ENCODE measurements at places on chromosomes 4 and X. TPM values are rescaled to one million over a fixed set of nuclear protein-coding genes. Genes with fewer than 3 reads are reported as not detected.

The SYTL4 gene
- polyA plus RNA-seq = 0.11 TPM

DNA sequence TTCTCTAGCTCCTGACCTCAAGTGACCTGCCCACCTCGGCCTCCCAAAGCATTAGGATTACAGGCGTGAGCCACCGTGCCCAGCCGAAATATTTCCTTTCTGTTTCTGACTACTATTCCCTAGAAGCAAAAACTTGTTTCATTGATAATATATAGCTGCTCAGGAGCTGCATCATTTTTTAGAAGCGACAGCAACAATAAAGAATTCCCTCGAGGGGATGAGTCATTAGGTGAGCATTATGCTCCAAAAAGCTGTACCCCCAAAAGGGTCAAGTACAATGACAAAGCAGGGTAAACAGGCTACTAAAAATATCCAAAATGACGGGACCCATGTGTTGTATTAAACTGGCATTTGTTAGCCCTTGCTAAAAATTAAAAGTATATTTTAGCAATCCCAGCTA is 67.0 kb downstream of the RBM47 start:
- H3K27ac ChIP-seq = no peak overlapping the region
- peaks cover 4% of the 10 kb centered on the region for H3K4me1 ChIP-seq
- no peaks in the 10 kb centered on the region for H3K36me3 ChIP-seq
- DNase-seq = no peak
- H3K4me3 ChIP-seq = no peak overlapping the region

DNA sequence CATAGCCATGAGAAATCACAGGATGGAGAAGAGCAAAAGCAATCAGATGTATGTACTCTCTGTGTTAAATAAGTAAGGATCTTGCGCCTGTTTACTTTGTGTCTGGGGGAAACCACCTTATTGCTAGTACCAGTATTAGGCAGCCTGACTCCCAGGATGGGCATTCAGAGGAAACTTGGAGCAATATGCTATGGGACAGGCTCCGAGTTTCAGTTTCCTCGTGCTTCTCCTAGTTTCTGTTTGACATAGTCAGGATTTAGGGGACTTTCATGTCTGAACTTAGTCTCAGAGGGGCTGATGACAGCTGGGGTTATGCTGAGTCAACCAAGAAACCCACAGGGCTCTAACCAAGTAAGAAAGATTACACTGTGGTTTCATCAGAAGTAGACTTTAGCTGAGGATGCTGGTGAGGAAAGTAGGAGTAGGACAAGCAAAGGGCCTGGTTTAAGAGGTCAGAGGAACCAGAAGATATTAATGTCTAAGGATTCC is 13.5 kb downstream of the NSUN7 start:
- no peak overlapping the region for H3K27ac ChIP-seq
- H3K36me3 ChIP-seq = peaks cover 2% of the 10 kb centered on the region
- H3K4me3 ChIP-seq = no peak overlapping the region
- H3K27me3 ChIP-seq = no peaks in the 10 kb centered on the region

DNA sequence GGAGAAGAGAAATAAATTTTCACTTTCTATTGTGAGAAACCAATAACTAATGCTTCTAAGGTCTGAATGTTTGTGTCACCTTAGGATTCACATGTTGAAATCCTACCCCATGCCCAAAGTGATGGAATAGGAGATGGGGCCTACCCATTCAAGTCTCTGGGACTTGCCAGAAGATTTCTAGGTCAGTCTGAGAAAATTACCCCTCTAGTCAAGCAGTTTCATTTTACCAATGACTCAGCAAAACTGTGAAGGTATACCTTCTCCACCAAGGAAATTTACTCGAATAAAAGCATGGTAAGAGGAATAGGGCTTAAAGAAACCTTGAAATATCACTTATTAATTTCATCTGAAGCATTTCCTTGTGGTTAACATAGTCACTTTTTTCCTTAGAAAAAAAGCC is 23.5 kb upstream of the PAPSS1 start:
- no peaks in the 10 kb centered on the region for H3K4me1 ChIP-seq
- DNase-seq = no peak
- H3K4me3 ChIP-seq = no peak overlapping the region
- H3K27ac ChIP-seq = no peak overlapping the region
- H3K27me3 ChIP-seq = peaks cover 2% of the 10 kb centered on the region

- no peak overlapping the region for H3K4me3 ChIP-seq
- H3K36me3 ChIP-seq = no peaks in the 10 kb centered on the region
- H3K27me3 ChIP-seq = no peaks in the 10 kb centered on the region
- H3K4me1 ChIP-seq = no peaks in the 10 kb centered on the region
- DNase-seq = no peak
Measured at GRCh38 chr4:34362654-34363053, 1881.7 kb downstream of the ARAP2 start.
